ENCODE measurements at places on chromosomes 13 and 19.

GRCh38 chr13:21897161-21897560 is 226.3 kb downstream of the FGF9 start:
- DNase-seq = no peak

DNA sequence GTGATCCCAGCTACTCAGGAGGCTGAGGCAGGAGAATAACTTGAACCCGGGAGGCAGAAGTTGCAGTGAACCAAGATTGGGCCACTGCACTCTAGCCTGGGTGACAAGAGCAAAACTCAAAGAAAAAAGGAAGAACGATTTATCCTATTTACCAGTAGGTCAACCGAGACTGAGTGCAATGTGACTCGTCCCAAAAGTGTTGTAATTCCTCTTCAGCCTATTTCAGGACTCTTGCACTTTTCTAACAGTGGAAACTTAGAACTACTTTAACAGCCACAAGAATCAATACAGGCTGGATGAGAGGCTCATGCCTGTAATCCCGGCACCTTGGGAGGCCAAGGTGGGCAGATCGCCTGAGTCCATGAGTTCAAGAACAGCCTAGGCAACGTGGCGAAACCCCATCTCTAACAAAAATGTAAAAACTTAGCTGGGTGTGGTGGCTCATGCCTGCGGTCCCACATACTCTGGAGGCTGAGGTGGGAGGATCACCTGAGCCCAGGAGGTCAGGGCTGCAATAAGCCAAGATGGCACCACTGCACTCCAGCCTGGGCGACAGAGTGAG is 4.3 kb upstream of the NR1H2 start:
- DNase-seq = no peak

GRCh38 chr13:98370806-98371515 is 193.9 kb upstream of the RNF113B start:
- peak; percentile 77 for DNase-seq

DNA sequence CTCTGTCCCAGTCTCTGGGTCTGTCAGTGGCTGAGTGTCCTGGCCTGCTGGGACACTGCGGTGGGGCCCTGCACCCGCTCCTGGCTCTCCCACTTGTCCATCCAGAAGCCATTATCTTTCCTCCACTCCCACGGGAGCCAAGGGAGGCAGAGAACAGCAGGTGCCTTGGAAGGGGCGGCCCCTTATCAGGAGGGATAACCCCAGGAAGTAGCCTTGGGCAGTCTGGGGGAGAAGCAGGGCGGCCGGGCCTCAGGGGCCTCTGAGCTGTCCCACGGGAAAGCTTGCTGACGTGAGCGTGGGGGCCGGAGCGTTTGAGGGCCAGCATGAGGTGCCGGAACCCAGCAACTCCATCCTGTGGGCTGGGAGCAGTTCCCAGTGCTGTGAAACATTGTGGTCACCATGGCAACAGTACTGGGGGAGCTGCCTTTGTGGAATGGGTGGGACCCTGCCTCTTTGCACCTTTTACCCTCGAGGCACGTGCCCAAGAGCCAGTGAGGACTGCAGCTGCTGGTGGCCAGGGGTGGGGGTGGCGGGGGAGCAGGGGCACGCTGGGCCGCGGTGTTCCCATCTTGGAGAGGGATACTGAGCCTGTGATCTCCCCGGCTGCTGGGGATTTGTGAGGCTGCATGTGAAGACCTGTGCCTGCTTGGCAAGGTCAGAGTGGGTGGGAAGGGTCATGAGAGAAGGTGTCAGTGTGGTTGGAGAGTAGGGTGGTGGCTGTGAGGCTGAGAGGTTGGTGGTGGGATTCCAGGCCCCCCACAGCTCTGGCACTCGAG is 20.9 kb downstream of the KLHL26 start:
- DNase-seq = no peak

GRCh38 chr19:18901491-18901890 is 5.5 kb upstream of the CERS1 start:
- no peak for DNase-seq

GRCh38 chr19:52687684-52688083 is 47.2 kb downstream of the ZNF611 start:
- DNase-seq = no peak

DNA sequence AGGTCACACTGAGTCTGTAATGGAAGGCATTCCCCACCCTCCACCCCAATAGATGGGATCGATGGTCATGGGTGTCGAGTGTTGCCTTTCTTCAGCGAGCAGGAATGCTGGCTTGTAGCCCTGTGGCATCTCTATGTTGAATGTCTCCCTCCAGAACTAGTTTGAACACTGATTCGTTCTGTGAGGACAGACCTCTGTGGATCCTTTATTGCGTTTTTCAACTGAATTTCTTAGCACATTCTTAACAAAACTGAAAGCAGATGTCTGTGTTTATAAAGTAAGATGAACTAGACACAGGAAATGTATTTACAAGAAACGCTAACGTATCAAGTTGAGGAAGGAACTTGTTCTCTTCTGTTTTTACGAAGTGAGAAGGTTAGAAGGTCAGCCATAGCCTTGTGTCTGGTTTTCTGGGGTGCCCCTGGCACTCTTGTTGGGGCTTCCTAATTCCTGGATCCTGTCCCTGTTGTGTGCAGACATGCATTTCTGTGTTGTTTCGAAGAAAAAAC is 36.8 kb upstream of the TM9SF2 start:
- DNase-seq = peak; percentile 82

DNA sequence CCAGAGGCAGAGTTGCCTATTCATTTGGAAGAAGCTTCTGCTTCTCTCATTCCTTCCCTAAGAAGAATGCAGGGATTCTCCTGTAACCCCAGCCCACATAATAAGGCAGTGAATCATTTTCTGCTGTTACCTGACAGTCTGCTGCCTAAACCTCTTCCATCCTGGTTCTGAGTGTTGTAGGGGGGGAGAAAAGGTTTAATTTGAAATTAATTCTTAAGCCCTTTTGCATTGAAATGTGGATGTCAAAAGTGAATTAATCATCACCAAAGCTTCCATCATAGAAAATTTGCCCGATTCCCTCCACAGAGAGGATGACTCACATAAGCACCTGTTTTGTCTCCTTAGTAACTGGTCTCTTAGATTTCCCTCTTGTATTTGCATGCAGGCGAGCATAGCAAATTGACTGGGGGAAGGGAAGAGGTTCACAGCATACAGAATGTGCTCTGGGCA is 146.7 kb upstream of the FNDC3A start:
- DNase-seq = no peak

DNA sequence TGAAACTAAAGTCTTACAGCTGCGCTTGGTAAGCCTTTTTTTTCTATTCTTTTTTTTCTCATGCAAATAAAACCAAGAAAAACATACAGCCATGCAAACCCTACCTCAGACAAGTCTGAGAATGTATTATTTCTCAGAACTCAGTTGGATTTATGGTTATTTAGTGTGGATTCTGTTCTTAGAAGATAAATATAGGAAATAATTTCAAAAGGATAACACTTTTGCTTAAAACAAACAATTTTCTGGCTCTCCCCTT is 40.7 kb upstream of the TNFSF11 start:
- no peak for DNase-seq

DNA sequence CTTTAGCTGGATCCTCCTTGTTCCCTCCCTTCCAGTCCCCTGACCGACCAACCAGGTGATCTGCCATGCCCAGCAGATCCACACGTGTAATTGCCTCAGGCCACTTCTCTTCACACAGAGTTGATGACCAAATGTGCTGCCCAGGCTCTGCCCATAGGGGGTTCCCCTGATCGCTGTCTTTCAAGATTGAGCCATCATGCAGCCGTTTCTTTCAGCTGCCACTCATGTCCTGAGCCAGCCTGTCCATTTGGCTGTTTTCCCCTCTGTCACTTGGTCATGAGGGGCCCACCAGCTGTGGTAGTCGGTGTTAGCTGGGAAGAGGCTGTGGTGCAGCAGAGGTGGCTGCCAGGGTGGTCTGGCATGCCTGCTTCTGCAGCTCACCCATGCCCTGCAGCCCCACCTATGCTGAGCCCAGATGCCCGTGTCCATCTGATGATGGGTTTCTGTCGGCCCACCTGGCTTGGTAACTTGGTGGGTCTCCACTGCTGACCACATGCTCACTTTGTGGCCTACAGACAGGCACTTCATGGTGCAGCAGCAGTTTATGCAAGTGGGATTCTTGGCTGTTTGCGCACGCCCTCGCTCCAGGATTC is 35.6 kb upstream of the GPR183 start:
- DNase-seq = no peak

- DNase-seq = no peak
Measured at GRCh38 chr19:17090583-17090982, 15.0 kb downstream of the MYO9B start.

GRCh38 chr13:94251831-94252608 is 227.5 kb downstream of the DCT start:
- DNase-seq = no peak
